ENCODE measurements at places on chromosomes 3 and 15. TPM values are rescaled to one million over a fixed set of nuclear protein-coding genes. Genes with fewer than 3 reads are reported as not detected.

UROC1 gene
- total RNA-seq, result not detected

SLC6A11 gene
- not detected for total RNA-seq

GPR176 gene
- total RNA-seq, result 48.1 TPM

AADACL2 gene
- not detected for total RNA-seq

LRRN1 gene
- not detected for total RNA-seq
